Spinal cord (tissue), 10 donors: ENCODE measurements at places on chromosomes 1 and 21.

DNA sequence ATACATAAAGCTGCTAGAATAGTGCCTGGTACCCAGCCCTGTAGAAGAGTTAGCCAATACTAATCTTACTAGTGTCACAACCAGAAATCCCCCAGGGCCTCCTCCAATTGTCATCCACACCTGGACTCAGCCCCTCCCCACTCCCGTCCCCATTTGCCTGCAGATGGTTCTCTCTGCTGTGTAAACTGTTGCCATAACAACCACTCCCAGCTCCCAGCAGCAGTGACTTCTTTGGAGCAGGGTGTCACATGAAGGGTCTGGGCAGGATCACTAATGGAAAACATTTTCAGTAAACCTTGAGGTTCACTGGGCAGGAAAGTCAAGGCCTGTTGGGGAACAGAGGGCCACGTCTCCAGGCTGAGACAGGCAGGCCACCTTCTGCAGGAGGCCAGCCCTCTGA is 126.0 kb upstream of the IPO9 start:
- H3K4me1 ChIP-seq, result peaks cover 54% of the 10 kb centered on the region
- H3K4me3 ChIP-seq, result no peak overlapping the region

DNA sequence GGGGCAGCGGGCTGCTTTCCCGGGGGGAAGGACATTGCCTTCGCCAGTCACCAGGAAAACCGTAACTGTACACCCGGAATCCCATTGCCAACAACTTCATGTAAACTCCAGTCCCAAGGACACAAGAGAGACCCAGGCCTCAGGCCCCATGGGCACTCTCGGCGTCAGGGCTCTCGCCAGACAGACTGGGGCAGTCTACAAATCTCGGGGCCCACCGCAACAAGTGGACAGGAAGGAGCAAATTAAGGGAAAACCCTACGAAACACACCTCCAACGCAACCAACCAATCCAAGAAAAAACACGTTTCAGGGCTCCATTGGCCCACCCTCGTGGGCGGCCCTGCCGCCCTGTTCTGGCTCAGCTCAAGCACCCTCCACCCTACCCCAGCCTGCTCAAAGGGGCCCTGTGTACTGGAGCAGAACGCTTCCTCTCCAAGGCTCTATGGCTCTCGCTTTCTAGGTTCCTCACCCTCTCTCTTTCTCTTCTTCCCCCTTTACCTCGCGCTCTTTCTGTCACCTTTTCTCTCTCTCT is 4.6 kb upstream of the ZNF678 start:
- DNase-seq, result no peak
- no peak overlapping the region for H3K27ac ChIP-seq
- peaks cover 13% of the 10 kb centered on the region for H3K4me1 ChIP-seq

GRCh38 chr1:176541663-176542062 is 78.7 kb downstream of the PAPPA2 start:
- no peaks in the 10 kb centered on the region for H3K27me3 ChIP-seq
- no peaks in the 10 kb centered on the region for H3K36me3 ChIP-seq
- H3K27ac ChIP-seq, result no peak overlapping the region
- H3K4me1 ChIP-seq, result no peaks in the 10 kb centered on the region

- no peak overlapping the region for H3K4me3 ChIP-seq
- peaks cover 10% of the 10 kb centered on the region for H3K4me1 ChIP-seq
- no peaks in the 10 kb centered on the region for H3K27me3 ChIP-seq
- H3K36me3 ChIP-seq, result peaks cover 5% of the 10 kb centered on the region
- no peak overlapping the region for H3K27ac ChIP-seq
- DNase-seq, result no peak
Measured at GRCh38 chr21:45918835-45919447, 62.6 kb upstream of the COL6A1 start.

DNA sequence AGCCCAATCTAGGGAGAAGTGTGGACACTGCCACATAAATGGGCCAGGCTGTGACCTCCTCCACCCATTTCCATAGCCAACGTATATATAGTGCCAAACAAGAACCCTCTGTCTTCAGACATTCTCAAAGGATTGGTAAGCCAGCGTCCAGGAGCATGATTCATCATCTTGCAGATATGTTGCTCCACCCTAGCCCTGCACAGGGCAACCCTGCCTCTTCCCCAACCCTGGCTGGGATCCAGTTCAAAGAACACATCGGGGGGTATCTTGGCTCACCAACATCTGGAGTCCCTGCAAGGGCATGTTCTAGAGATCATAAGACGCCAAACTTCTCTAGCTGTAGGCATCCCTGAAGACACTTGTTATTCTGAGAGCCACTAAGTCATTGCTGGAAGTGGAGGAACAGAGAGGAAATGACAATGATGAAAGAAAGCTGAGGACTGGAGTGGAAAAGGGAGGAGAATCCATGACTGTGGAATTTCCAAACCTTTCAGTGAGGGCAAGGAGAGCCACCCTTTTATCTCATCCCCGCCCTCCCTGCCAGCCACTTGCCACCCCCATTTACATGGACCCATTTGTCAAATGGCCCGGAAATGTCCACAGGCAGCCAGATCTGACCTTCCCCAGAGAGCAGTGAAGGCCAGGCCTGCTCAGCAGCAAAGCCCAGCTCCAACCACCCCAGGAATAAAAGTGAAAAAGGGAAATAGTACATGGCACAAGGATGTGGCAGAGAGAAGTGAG is 144.1 kb upstream of the CTTNBP2NL start:
- no peaks in the 10 kb centered on the region for H3K4me1 ChIP-seq
- no peak overlapping the region for H3K27ac ChIP-seq
- H3K36me3 ChIP-seq, result no peaks in the 10 kb centered on the region
- no peaks in the 10 kb centered on the region for H3K27me3 ChIP-seq
- no peak for DNase-seq
- H3K4me3 ChIP-seq, result no peak overlapping the region

DNA sequence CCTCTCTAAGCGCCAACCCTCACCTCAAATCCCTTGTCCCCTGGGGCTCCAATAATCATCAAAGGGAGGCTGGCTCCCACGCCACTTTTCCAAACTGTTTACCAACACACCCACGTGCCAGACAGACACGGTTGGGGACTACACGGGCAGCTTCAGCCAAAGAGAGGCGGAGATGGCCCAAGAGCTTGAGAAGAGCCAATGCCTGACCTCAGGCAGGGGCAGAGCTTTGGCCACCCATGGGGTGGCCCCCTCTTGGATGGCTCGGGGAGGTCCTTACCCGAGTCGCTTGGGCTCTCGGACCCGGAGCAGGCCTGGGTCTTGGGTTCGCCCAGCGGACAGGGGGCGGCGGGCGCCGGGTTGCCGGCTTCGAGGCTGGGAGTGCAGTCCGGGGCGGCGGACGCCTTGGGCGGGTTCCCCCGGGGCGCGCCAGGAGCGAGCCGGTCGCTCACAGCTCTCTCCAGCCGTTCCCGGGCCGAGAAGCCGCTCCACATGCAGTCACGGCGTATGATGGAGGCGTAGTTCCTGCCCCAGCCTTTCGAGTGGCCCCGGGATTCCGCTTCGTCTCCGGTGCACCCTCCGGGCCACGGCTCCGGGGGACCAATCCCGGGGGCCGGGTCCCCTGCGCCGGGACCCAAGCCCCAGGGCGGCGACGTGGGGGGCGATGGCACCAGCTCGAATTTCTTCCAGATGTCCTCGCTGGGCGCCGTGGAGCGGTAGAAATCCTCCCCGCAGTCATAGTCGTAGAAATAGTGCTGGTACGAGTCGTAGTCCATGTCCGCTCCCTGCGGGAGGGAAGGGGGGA is 854 bp downstream of the MYCL start:
- peaks cover 48% of the 10 kb centered on the region for H3K4me1 ChIP-seq
- H3K4me3 ChIP-seq, result peak overlapping the region; percentile 71
- H3K27me3 ChIP-seq, result peaks cover 7% of the 10 kb centered on the region
- peaks cover 9% of the 10 kb centered on the region for H3K36me3 ChIP-seq
- DNase-seq, result no peak

- H3K4me3 ChIP-seq, result no peak overlapping the region
- no peaks in the 10 kb centered on the region for H3K27me3 ChIP-seq
- H3K27ac ChIP-seq, result no peak overlapping the region
- H3K36me3 ChIP-seq, result no peaks in the 10 kb centered on the region
- no peaks in the 10 kb centered on the region for H3K4me1 ChIP-seq
Measured at GRCh38 chr1:60386249-60386648, 312.7 kb upstream of the C1orf87 start.

- H3K4me3 ChIP-seq, result no peak overlapping the region
- H3K27ac ChIP-seq, result no peak overlapping the region
- no peaks in the 10 kb centered on the region for H3K36me3 ChIP-seq
- H3K4me1 ChIP-seq, result no peaks in the 10 kb centered on the region
Measured at GRCh38 chr21:29639366-29640079, 300.3 kb downstream of the GRIK1 start.

DNA sequence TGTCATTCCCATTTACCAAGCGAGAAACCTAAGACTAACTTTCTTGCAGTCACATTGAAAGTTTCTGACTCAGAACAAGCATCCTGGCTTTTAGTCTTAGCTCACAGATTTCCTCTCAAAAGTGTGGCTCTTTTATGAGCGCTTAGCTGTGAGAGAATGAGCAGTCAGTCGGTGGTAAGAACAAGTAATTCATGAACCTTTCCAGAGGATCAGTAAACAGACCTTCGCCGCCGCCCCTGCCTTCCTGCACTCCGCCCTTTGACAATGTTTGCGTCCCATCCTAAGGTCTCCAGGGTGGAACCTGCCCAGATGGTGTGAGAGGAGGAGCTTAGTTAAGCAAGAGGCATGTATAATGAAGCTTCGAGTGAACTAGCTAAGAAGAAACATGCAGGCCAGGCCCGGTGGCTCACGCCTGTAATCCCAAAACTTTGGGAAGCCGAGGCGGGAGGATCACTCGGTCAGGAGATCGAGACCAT is 142.4 kb downstream of the GLUL start:
- H3K36me3 ChIP-seq, result no peaks in the 10 kb centered on the region
- H3K27me3 ChIP-seq, result no peaks in the 10 kb centered on the region
- no peaks in the 10 kb centered on the region for H3K4me1 ChIP-seq

GRCh38 chr1:109361649-109362048 is 36.1 kb downstream of the SORT1 start:
- H3K4me3 ChIP-seq, result no peak overlapping the region
- H3K4me1 ChIP-seq, result peaks cover 3% of the 10 kb centered on the region
- peaks cover 4% of the 10 kb centered on the region for H3K36me3 ChIP-seq
- no peaks in the 10 kb centered on the region for H3K27me3 ChIP-seq
- DNase-seq, result no peak

DNA sequence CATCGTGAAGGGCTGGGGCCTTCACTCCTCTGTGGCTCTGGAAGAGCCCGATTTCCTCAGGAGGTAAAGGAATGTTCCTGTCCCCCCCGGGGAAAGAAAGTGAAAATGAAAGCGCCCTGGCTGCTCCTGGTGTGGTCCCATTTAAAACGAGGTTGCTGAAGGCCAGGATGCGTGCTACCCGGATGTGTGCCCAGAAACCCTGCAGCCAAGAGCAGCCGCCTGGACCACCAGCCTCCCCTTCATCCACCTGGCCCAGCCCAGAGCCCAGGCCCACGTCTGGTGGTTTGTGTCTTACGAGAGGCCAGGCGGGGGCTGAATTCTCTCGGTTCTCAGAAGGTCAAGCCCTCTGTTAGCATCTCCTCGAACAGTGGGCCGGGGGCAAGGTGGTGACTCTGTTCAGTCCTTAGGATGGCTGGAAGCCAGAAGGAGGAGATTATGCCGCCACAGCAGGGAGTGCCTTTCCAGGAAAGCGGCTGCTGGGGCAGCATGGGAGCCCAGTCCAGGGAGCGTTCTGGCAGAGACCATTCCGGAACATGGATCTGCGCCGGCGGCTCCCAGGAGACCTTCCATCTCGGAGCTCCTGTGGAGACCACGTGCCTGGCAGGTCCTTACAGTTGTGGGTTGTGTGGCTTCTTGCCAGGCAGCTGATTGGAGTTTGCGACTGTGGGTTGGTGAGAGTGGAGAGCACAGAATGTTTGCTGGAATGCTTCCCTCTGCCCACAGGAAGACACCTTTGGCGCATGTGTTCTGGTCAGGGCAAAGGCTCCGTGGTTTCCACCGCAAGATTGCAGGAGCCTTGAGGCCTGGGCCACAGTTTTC is 1.4 kb downstream of the GUK1 start:
- H3K27ac ChIP-seq, result peak overlapping the region; percentile 84
- peak overlapping the region; percentile 82 for H3K4me3 ChIP-seq
- no peaks in the 10 kb centered on the region for H3K27me3 ChIP-seq
- no peak for DNase-seq
- peaks cover 48% of the 10 kb centered on the region for H3K36me3 ChIP-seq

- peaks cover 9% of the 10 kb centered on the region for H3K4me1 ChIP-seq
- no peak for DNase-seq
- no peak overlapping the region for H3K4me3 ChIP-seq
- H3K27me3 ChIP-seq, result no peaks in the 10 kb centered on the region
- no peaks in the 10 kb centered on the region for H3K36me3 ChIP-seq
- H3K27ac ChIP-seq, result no peak overlapping the region
Measured at GRCh38 chr1:31397360-31398095, 15.5 kb upstream of the SERINC2 start.

GRCh38 chr1:41718497-41718896 is 200.2 kb downstream of the HIVEP3 start:
- H3K4me1 ChIP-seq, result peaks cover 32% of the 10 kb centered on the region
- H3K36me3 ChIP-seq, result no peaks in the 10 kb centered on the region
- H3K27me3 ChIP-seq, result no peaks in the 10 kb centered on the region
- H3K4me3 ChIP-seq, result no peak overlapping the region

GRCh38 chr1:161482610-161483009 is 22.6 kb upstream of the FCGR2A start:
- H3K4me1 ChIP-seq, result no peaks in the 10 kb centered on the region
- H3K27ac ChIP-seq, result no peak overlapping the region
- H3K27me3 ChIP-seq, result peaks cover 20% of the 10 kb centered on the region
- no peak for DNase-seq
- H3K36me3 ChIP-seq, result no peaks in the 10 kb centered on the region

- no peak for DNase-seq
- peaks cover 32% of the 10 kb centered on the region for H3K27me3 ChIP-seq
- peak overlapping the region; percentile 26 for H3K27ac ChIP-seq
Measured at GRCh38 chr1:156898161-156898566, 4.6 kb downstream of the PEAR1 start.

- no peaks in the 10 kb centered on the region for H3K36me3 ChIP-seq
- no peak overlapping the region for H3K27ac ChIP-seq
- no peaks in the 10 kb centered on the region for H3K27me3 ChIP-seq
- no peak overlapping the region for H3K4me3 ChIP-seq
Measured at GRCh38 chr1:71294178-71294577, 213.3 kb upstream of the ZRANB2 start.

DNA sequence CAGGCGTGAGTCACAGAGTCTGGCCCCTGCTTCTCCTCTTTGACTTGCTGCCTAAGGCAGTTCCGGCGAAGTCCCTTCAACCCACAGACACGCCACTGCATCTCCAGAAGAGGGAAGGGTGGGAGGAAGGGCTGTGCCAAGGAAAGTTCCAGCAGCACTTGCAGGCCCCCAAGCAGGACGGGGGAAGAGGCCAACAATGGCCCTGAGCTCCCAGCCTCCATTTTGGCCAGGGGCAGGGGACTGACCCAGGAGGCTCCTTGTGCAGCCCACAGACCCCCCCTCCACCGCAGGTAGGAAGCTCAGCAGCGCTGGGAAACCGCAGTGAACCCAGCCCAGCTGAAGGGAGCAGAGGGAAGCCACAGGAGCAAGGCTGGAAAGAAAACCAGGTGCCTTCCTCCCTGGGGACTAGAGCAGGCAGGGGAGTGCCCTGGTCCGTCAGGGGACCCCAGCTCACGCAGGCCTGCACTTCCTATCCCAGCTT is 35.4 kb downstream of the ACOT7 start:
- DNase-seq, result no peak
- peaks cover 45% of the 10 kb centered on the region for H3K4me1 ChIP-seq
- H3K36me3 ChIP-seq, result peaks cover 16% of the 10 kb centered on the region
- H3K27me3 ChIP-seq, result no peaks in the 10 kb centered on the region
- H3K27ac ChIP-seq, result no peak overlapping the region
- H3K4me3 ChIP-seq, result no peak overlapping the region

- H3K4me3 ChIP-seq, result no peak overlapping the region
- peaks cover 2% of the 10 kb centered on the region for H3K27me3 ChIP-seq
- H3K36me3 ChIP-seq, result no peaks in the 10 kb centered on the region
- H3K27ac ChIP-seq, result no peak overlapping the region
- DNase-seq, result no peak
Measured at GRCh38 chr1:24117722-24118409, 5.9 kb upstream of the MYOM3 start.
